ENCODE measurements at places on chromosomes 2 and 18. TPM values are rescaled to one million over a fixed set of nuclear protein-coding genes. Genes with fewer than 3 reads are reported as not detected.
A peak's percentile ranks its signal among the peaks of the same experiment; 100 is the strongest.

Gene ST8SIA5
- total RNA-seq: not detected

Gene SIX3
- total RNA-seq: 0.11 TPM

Gene HOXD13
- not detected for total RNA-seq

Gene TACR1
- 0.05 TPM for total RNA-seq

Gene CPO
- not detected for total RNA-seq

Gene ANKRD30B
- not detected for total RNA-seq

Gene RGPD3
- total RNA-seq: 0.28 TPM

GRCh38 chr2:34652636-34653035 lies 1053.5 kb upstream of the FAM98A start:
- DNase-seq: no peak

DNA sequence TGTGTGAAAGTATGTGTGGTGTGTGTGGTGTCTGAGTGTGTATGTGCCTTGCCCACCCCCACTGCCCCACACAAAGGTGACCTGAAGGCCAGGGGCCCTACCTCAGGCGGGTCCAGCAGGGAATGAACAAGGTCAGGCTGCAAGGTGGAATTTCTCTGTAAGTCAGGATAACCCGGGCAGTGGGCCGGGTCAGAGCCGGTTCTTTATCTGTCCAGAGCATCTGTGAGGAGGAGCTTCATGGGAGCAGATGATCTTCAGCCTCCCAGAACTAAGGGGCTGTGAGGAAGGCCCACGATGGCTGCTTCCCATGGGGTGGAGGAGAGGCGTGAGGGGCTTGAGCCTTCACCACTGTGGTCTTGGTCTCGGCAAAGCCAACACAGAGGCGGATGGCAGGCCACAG lies 150.3 kb downstream of the TFCP2L1 start:
- DNase-seq: no peak

- DNase-seq: no peak
Measured at GRCh38 chr18:75607701-75608100, 180.2 kb upstream of the SMIM21 start.

DNA sequence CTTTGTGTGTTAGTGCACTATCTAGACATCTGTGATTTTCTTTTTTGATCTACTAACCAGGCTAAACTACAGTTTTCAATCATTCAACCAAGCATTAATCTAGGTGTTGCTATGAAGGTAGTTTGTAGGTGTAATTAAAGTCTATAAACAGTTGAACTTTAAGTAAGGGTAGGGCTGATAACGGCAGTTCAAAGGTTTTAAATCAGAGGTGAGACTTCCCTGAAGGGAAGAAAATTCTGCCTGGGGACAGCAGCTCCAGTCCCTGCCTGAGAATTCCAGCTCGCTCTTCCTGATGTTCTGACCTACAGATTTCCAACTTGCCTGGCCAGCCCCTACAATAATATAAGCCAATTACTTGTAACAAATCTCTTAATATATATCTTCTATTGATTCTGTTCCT lies 663.9 kb downstream of the MBD2 start:
- no peak for DNase-seq

- DNase-seq: no peak
Measured at GRCh38 chr2:156687715-156688114, 251.5 kb downstream of the GPD2 start.

DNA sequence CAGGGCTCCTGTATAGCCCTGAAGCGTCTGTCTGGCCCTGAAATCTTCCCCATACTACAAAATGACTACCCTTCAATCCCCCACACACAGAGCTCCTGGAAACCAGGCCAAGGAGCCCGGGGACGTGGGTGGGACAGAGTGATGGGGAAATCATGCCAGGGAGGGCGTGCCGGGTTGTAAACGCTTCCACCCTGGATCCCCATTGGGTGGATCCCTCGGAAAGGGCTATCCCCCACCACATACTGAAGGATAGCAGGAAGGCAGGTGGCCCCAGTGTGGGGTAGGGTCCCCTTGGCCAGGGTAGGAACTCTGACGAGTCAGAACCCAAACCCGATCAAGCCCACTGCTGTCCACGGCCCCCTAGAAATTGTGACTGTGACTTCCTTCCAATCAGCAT lies 91.7 kb downstream of the INHBB start:
- no peak for DNase-seq

DNA sequence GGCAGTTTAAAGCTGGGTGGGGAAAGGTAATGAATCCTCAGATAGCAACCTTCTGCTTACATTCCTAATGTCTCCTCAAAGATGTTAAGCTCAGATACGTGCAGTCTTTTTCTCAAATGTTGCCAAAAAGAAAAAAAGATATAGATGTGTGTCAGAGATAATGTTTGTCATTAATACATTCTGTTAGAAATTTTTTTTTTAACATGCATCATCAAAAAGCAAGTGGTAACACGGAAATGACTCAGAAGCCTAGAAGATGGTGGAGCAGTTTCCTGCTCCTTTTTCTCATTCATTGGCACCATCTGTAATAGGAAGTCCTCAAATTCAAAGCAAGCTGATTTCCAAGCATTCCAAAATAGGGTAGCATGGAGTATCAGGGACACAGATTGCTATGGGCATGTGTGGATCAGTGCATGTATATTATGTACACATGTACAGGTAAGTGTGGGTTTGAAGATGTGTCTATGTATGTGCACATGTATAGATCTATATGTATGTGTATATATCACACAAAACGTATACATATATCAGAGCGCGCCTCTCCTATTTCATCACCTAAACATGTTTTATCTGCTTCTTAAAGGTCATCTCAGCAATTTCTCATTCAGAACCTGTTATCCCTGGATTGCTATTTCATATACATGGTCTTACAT lies 79.9 kb upstream of the ITGB6 start:
- no peak for DNase-seq

- DNase-seq: peak; percentile 70
Measured at GRCh38 chr2:100427627-100428258, 10.3 kb upstream of the CHST10 start.

- DNase-seq: no peak
Measured at GRCh38 chr2:227939271-227940027, 68.0 kb downstream of the DAW1 start.

GRCh38 chr2:183604065-183604464 lies 479.8 kb downstream of the NUP35 start:
- DNase-seq: no peak

GRCh38 chr18:1488394-1488793 lies 583.7 kb downstream of the ADCYAP1 start:
- no peak for DNase-seq

GRCh38 chr2:63035169-63035568 lies 15.5 kb upstream of the OTX1 start:
- DNase-seq: no peak

DNA sequence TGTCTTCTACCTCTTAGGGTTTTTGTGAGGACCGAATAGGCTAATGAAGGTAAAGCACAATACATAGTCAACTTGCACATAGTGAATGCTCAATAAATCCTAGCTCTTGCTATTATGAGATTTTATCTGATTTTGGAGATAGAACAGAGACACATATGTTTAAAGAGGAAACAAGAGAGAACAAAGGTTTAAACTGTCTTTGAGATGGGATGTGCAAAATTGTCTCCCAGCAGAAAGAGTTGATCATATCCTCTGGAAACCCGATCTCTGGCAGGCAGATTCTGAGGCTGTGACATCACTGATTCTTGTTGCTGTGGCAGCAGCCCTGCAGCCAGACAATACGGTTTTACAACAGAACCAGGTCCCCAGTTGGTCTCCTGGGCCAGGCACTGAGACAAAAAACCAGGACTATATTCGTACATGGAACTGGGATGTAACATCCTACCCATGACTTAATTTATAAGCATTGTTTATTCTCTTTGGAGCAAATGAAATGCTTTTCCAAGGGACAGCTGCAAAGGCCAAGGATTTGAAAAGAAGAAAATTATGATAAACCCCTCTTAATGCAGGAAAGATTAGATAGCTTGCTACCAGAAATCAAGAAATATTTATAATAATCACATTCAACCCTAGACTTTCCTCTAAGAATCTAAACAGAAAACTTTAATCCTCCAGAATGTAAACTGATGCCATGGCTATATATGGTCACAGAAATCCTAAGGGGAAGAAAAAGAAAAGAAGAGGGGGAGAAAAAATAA lies 80.2 kb downstream of the SLC8A1 start:
- DNase-seq: no peak

GRCh38 chr2:60095202-60095815 lies 458.1 kb downstream of the BCL11A start:
- no peak for DNase-seq
